ENCODE measurements at places on chromosomes 4 and X.

- DNase-seq, result no peak
These were observed 155.8 kb downstream of the STAG2 start for GRCh38 chrX:124117325-124117724.

DNA sequence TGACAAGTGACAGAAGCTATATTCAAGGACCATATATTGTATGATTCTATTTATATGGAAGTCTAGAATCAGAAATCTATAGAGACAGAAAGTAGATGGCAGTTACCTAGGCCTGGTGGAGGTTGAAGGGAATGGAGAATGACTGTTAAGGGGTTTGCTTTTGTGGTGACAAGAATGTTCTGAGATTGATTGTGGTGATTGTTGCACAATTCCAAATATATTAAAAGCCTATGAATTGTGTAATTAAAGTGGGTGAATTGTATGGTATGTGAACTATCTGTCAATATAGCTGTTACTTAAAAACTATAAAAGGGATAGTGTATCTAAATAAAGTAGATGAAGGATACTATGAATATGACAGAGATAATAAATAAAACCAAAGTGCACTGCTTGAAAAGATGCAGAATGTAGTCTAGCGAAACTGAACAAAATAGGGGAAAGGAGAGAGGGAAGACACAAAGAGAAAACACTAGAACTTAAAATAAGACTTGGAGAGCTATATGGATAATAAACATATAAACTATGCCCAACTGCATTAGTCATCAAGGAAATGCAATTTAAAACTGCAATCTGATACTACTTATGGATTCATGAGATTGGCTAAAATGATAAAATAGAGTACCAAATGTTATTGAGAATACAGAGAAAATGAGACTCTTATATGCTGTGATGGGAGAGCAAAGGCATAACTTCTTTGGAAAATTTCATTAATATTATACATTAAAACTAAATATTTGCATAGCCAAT lies 82.1 kb upstream of the BANK1 start:
- no peak for DNase-seq

- no peak for DNase-seq
These were observed 18.3 kb upstream of the DUSP9 start for GRCh38 chrX:153628665-153629064.

GRCh38 chrX:136747003-136747986 lies 33.4 kb downstream of the ARHGEF6 start:
- DNase-seq, result no peak

GRCh38 chr4:16161851-16162408 lies 64.3 kb downstream of the TAPT1 start:
- DNase-seq, result no peak

DNA sequence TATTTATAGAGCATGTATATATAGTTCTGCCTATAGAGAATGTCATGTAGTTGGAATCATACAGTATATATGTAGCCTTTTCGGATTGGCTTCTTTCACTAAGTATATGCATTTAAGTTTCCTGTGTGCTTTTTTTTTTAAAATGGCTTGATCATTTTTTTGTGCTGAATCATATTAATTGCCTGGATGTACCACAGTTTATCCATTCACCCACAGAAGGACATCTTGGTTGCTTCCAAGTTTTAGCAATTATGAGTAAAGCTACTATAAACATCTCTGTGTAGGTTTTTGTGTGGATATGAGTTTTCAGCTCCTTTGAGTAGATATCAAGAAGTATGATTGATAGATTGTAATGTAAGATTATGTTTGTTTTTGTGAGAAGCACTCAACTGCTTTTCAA lies 23.8 kb downstream of the PTTG2 start:
- DNase-seq, result no peak

DNA sequence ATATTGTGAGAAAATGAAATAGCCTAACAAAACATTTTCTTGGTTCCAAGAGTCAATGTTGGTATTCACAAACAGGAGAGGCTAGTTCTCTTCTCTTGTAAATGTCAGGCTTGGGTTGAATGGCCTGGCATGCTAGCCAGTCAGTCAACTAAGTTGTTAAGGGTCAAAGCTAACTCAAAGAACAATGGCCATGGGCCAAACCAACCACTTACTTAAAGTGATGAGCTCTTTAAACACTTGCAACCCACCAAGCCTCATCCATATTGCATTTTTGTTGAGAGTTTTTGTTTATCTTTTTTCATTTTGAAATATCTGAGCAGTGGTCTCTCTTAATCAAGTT lies 394.5 kb downstream of the RAB28 start:
- no peak for DNase-seq

- DNase-seq, result no peak
These were observed 18.4 kb downstream of the MAGEB17 start for GRCh38 chrX:16185725-16186136.

GRCh38 chrX:1554469-1555210 lies 17.7 kb upstream of the P2RY8 start:
- DNase-seq, result no peak
